ENCODE measurements at places on chromosomes 1 and 21. TPM values are rescaled to one million over a fixed set of nuclear protein-coding genes. Genes with fewer than 3 reads are reported as not detected.

- no peak for DNase-seq
Measured at GRCh38 chr1:180310095-180310494, 80.0 kb downstream of the LHX4 start.

GRCh38 chr1:157969697-157970485 is 23.6 kb upstream of the KIRREL1 start:
- DNase-seq: peak; percentile 68

GRCh38 chr1:111851552-111851951 is 95.9 kb downstream of the DDX20 start:
- DNase-seq: no peak

EXTL1 gene
- 1.6 TPM for polyA plus RNA-seq
